DMS53 (cell line): ENCODE measurements at places on chromosomes 2 and 18.

GRCh38 chr2:231662028-231662810, 46.1 kb upstream of the PTMA start:
- peak; percentile 98 for DNase-seq

GRCh38 chr2:45883603-45884000, 232.1 kb downstream of the PRKCE start:
- no peak for DNase-seq

GRCh38 chr2:109318150-109318948, 189.3 kb downstream of the SH3RF3 start:
- DNase-seq: no peak

DNA sequence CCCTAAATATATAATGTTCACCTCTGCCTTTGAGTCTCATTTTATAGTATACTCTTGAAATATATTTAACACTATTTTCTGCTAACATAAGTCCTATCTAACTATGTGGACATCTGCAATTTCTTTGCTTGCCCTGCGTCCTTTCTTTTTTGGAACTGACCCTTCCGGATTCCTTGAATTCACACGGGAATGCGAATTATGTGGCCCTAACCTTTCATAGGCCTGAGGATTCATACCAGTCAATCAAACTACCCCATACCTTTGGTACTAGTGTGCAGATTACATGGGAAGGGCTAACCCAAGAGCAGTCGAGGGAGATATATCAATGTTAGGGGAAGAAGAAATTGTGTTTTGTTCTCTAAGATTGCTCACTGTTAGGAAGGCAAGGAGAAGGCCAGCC, 56.4 kb downstream of the NRXN1 start:
- DNase-seq: no peak

GRCh38 chr2:33958591-33958990, 359.5 kb upstream of the FAM98A start:
- DNase-seq: no peak

DNA sequence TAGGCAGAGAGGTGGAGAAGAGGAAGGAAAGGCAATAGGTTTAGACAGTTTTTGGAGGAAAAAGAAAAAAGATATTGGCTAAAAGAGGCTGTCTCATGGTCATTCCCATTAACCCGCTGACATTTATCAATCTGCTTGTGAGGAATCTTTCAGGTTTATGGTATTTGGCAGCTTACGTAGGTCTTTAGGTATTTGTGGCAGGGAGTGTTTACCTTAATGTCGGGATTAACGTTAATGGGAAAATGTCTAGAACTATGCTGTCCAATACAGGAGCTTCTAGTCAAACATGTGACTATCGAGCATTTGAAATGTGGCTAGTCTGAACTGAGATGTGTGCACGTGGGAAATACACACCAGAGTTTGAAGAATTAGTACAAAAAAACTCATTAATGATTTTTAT, 144.2 kb downstream of the BABAM2 start:
- DNase-seq: no peak

DNA sequence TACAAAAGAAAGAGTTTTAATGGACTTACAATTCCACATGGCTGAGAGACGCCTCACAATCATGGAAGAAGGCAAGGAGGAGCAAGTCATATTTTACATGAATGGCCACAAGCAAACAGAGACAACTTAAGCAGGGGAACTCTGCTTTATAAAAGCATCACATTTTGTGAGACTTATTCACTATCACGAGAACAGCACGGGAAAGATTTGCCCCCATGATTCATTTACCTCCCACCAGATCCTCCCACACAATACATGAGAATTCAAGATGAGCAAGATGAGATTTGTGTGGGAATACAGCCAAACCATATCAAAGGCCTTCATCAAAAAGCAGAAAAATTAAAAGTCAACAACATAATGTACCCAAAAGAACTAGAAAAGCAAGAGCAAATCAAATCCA, 111.0 kb upstream of the RPRM start:
- no peak for DNase-seq

GRCh38 chr2:216546641-216547403, 48.2 kb downstream of the RPL37A start:
- DNase-seq: no peak

DNA sequence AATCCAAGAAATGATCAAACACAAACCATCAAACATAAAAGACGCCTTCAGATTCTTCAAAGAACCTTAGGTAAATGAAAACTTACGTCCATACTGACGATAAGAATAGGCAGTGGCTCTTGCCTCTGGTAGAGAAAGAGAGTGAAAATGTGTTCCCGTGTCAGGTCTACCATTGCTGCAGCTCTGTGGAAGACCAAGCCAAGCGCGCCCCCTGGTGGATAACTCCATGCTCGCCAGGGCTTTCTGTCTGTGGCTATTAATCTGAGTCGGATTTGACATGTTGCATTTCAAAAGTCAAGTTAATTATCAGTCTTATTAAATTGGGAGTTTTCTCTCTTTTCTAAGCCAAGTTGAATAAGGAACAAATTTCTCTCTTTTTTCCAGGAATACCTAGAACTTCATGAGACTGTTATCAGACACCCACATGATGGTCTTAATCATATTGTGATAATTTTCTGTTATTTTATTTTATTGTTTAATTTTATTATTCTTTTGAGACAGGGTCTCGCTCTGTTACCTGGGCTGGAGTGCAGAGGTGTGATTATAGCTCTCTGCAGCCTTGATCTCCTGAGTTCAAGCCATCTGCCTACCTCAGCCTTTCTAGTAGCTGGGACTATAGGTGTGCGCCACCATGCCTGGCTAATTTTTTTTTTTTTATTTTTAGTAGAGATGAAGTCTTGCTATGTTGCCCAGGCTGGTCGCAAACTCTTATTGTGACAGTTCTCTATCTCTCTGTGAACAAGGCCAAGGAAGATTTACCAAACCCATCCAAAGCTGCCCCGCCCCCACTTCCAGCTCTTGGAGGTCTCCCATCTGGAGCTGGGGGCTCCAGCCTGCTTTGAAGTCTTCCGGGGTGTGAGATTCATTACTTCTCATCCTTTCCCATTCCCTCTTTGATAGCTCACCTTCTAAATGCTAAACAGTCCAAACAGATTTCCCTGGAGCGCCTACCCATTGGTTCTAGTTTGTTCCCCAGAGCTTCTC, 15.8 kb upstream of the ZAP70 start:
- DNase-seq: peak; percentile 94
